SK-N-SH (cell line): ENCODE measurements at places on chromosomes 2 and 18.
A peak's percentile ranks its signal among the peaks of the same experiment; 100 is the strongest.

GRCh38 chr2:195450552-195451113 is 206.4 kb upstream of the SLC39A10 start:
- DNase-seq: peak; percentile 48

GRCh38 chr2:69997015-69997830 is 35.8 kb upstream of the ASPRV1 start:
- DNase-seq: no peak

DNA sequence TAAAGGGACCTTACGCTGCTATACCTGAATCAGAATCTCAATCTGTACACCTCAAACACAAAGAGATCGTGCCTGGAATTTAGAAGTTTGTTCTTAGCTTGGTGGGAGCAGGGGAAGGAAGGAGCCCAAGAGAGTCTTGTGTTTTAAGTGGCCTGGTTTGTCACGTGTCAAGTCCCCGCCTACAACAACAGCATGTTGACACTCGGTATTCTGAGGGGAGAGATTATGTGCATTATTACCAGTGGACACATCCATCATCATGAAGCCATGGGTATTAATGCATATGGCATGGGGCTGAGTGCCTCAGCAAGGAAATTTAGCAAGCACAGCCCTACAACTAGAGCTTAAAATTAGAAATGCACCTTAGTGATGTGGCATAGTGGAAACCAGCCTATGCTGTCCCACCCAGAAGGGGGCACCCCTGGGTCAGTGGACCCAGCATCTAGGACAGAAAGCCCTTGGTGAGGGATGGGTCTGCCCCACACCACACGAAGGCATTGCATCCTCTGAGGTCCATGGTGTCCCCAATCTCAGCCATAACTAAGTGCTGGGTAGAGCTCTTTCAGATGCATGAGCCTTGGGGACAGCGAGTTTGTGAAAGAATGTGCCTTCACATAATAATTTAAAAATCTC is 138.7 kb downstream of the MGAT5 start:
- no peak for DNase-seq

- DNase-seq: peak; percentile 11
Measured at GRCh38 chr2:240931319-240931949, 25.3 kb downstream of the CROCC2 start.

DNA sequence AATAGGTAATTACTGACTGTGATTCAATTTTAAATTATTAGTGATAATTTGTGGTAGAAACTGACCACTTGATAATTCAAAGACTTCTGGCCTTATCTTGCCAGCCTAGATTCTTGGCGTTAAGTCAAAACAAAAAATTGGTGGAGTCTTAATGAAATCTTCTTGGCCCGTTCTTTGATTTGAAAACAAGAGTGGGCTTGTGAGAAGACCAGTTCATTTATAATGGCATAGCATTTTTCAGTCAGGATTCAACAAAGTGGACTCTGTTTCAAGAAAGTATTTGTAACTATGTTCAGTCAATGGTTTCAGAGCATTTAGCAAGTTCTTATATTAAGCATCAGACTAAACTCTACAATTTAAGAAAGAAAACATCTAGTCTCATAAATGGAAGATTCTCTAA is 26.0 kb downstream of the ITGA4 start:
- no peak for DNase-seq

GRCh38 chr2:128438586-128438985 is 119.9 kb upstream of the HS6ST1 start:
- no peak for DNase-seq

GRCh38 chr18:12928641-12929040 is 19.2 kb upstream of the SEH1L start:
- DNase-seq: no peak

DNA sequence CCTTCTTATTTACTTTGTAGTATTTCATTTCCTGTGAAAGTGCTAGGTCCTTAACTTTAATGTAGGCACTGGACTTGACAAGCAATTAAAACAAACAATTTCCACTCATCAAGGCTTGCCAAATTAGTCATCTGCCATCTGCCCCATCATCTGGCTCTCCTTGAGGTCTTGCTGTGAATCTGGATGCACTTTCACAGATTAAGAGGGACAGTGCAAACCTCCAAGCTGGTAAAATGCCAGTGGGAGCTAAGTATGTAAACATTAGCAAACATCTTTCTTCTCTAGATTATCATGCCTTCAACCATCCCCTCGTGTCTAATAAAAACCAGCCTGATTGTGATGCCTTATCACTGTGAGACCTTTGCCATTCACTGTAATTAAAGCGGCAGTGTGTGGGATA is 402.9 kb downstream of the ERBB4 start:
- DNase-seq: no peak

GRCh38 chr2:112026509-112026908 is 28.6 kb upstream of the TMEM87B start:
- DNase-seq: peak; percentile 65

DNA sequence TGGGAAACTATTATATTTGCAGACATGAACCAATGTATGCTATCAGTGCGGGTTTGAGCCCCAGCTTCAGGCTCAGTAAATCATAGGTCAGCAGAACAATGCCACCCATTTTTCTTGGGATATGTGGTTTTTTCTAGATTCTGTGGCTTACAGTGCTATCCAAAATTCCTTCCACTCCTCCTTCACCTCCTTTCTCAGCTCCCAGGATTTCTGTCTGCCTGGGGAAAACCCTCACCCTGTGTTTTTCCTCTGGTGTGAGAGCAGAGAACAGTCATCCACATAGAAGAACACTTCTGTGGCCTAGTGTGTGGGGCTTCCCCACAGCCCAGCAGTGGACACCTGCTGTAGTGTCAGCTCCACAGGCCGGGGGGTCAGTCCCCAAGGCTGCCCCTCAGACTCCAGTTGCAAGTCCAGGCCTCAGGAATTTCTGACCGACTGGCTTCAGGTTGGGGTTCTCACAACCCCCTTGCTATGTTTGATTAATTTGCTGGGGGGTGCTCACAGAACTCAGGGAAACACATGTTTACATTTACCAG is 238.2 kb downstream of the LDLRAD4 start:
- DNase-seq: no peak

- DNase-seq: no peak
Measured at GRCh38 chr2:173676647-173677046, 288.5 kb downstream of the SP3 start.

- no peak for DNase-seq
Measured at GRCh38 chr2:59206361-59206760, 965.2 kb upstream of the FANCL start.

DNA sequence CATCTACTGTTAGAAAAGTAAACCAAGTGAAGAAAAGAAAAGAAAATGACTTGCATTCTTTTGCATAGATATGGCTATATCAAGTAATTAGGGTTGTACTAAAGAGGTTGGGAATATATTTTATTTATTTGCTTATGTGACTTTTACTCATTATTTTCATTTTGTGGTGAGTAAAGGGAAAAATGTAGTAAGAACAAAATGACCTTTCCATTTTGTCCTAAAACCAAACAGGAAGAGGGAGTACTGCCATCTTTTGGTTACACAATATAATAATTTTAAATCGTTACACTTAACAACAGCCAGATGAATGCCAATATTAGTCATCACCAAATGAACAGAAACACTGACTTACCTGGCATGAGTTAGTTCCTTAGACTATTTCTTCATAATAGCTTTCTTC is 47.3 kb upstream of the NDUFV2 start:
- peak; percentile 22 for DNase-seq

DNA sequence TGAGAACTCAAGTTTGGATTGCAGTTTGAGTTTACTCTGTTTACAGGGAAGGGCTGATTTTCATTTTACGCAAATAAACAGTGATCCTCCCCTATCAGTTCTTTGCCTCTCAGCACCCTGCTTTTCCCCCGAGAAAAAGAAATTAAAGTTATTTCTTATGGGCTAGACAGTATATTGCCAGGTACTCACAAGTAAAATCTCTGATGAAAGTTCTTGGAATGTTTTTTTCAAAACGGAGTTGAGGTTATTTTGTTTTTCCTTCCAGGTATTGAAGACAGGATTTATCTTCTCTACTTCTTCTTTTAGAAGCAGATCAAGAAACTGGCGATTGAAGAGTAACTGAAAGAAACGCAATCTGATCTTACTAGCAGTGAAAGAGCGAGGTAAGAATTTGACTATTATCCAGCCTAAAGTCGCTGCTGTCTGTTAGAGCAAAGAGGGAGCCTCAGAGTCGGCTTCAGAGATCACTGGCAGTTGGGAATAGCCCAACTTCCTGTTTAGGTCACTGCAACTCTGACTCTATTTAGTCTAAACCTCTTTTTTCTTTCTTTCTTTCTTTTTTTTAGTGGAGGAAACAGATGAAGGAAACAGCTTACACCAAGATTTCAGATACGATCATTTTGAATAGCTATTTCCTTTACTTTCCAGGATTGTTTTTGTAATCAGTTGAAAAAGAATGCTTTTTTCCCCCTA is at the start of gene TFPI:
Gene TFPI (minus strand): TSS at position 425 of the 693 bp plus-strand sequence. CDS start 50,667 bp downstream, outside the sequence.
- DNase-seq: no peak

- DNase-seq: no peak
Measured at GRCh38 chr18:57780706-57781347, 22.3 kb downstream of the ATP8B1 start.

GRCh38 chr18:44870631-44871502 is 190.2 kb downstream of the SETBP1 start:
- DNase-seq: peak; percentile 20

GRCh38 chr2:30230497-30231211 is 680 bp upstream of the LBH start:
- peak; percentile 88 for DNase-seq

DNA sequence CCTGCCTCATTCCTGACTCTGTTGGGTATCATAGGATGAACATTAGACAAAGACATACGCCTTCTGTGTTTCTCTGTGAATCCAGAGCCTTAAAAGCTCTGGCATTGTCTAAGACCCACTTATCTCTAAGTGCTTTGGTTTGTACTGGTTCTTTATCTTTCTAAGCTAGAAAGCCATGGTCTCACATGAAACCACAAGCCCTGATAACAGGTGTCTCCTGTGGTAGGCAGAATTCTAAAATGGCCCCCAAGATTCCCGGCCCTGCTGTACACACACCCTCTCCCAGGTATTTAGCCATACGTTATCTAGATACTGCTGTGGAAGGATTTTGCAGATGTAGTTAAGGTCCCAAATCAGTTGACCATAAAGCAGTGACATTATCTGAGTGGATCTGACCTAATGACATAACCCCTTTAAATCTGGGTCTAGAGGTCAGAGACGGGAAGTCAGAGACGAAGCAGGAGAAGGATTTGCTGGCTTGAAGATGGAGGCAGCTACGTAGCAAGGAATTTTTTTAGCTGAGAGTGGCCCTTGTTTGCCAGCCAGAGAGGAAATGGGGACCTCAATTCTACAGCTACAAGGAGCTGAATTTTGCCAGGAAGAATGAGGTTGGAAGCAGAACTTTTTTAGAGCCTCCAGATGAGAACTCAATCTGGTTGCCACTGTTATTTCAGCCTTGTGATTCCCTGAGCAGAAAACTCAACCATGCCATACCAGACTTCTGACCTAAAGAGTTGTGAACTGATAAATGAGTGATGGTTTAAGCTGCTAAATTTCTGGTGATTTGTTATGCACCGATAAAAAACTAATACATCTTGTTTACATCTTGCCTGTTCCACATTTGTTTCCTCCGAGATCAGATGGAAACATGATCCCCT is 186.7 kb downstream of the CAMKMT start:
- no peak for DNase-seq

DNA sequence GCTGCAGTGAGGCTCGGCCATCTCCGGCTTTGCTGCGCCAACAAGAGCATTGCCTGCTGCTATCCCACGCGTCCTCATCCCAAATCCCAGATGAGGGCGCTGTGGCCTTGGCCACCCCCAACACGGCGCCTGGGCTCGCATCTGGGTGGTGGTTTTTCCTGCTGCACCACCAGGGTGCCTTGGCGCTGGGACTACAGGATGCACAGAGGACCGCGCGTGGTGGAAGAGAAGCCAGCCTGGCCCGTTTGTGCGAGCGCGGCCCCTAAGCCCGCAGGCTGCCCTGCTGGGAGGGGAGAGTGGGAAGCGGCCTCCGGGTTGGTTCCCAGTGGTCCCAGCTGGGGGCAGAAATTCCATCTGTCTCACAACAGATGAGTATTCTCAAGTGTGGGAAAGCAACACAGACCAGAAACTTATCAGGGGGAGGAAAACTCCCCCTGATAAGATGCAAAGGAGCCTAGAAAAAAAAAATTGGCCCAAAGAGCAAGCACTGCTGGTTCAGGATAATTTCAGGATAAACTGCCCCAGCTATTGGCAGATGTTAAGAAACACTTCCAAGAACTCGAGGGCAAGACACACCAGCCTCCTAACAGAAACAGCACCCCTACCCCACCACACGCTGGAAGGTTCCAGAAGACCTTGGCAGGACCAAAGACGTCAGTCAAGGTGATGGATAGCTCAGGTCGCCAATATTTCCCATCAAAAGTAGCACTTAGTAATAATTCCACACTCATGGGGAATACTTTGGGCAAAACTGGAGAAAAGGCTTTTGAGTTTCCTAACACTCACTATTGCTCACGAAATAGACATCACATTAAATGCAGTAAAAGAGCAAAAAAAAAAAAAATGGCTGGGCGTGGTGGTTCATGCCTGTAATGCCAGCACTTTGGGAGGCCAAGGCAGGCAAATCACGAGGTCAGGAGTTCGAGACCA is 152.1 kb downstream of the PXDN start:
- peak; percentile 83 for DNase-seq

- no peak for DNase-seq
Measured at GRCh38 chr2:42359304-42359964, 1.6 kb downstream of the COX7A2L start.

DNA sequence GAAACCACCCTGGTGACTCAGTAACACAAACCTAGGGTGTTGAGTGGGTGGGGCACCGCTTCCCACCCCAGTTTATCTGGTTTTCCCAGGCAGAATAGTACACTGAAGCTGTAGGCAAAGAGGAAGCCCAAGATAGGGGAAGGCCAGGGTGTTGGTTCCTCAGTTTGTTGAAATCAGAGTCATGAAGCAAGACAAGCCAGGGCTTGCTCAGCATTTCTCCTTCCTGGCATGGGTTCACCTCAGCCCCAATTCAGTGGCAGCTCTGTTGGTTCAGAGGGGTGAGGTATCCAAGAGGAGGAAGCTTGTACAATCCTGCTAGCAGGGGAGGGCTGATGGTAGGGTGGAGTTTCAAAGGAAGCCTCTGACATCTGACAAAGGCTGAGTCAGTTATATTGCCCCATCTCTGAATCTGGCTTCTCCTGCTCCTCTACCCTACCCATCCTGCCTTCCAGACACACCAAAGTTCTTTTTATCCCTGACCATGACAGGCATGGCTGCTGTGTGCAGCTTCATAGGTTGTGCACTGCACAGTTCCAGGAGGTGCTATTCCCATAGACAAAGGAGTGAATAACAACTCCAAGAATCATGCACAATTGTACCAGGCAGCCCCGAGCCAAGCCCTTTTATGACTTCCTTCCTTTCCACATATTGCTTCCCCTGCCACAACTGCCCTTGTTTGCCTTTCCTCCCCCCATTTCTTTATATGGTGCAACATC is 24.9 kb upstream of the RAB10 start:
- DNase-seq: no peak

GRCh38 chr2:226747288-226747687 is 52.3 kb downstream of the IRS1 start:
- no peak for DNase-seq

- no peak for DNase-seq
Measured at GRCh38 chr2:32360416-32360815, 3.6 kb downstream of the BIRC6 start.
